ENCODE measurements at places on chromosomes 13 and 19.

DNA sequence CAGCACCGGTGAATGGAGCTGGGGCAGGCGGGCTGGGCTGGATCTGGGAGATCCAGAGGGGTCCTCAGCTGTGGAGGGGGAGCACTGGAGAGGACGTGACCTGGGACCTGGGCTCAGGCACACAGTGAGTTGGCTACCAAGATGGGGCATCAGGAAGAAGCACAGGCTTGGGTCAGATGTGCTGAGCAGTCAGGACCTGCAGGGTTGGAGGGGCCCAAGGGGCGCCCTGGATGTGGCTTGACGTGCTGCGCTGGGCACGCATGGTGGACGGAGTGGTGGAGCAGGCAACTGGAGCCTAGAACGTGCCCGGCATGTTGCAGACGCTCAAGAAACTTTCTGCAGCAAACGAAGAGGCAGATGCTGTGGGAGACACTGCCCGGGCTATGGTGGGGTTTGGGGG, 20.7 kb downstream of the PIP5K1C start:
- peaks cover 5% of the 10 kb centered on the region for H3K27me3 ChIP-seq
- H3K4me3 ChIP-seq, result no peak overlapping the region
- H3K36me3 ChIP-seq, result no peaks in the 10 kb centered on the region
- peak overlapping the region; percentile 55 for H3K27ac ChIP-seq

DNA sequence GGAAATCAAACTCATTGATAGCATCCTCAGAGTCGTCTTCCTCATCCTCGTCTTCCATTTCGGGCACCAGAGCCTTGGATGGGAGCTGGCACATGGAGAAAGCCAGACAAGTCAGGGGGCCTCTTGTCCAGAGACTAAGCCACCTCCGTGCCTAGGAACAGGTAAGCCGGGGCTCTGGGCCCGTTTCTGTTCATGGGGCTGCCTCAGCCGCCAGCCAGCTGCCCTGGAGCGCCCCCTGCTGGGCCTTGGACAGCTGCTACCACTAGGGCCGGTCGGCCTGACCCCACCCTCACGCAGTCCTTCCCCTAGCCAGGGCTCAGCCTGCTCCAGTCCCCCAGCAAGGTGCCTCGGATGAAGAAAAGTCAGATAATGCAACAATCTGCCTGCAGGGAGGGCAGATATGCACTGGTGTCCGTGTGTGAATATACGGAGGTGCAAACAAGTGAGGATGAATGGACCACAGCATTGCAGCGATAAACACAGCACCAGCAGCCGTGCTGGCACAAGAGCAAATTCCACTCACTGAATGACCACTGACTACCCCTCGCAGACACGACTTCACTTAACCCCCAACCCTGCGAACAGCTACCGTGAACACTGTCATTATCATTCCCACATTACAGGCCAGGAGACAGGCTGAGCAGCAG, 11.9 kb upstream of the PRKD2 start:
- peaks cover 9% of the 10 kb centered on the region for H3K4me1 ChIP-seq
- DNase-seq, result peak; percentile 75
- H3K27ac ChIP-seq, result peak overlapping the region; percentile 35
- H3K27me3 ChIP-seq, result peaks cover 9% of the 10 kb centered on the region
- H3K36me3 ChIP-seq, result peaks cover 4% of the 10 kb centered on the region

DNA sequence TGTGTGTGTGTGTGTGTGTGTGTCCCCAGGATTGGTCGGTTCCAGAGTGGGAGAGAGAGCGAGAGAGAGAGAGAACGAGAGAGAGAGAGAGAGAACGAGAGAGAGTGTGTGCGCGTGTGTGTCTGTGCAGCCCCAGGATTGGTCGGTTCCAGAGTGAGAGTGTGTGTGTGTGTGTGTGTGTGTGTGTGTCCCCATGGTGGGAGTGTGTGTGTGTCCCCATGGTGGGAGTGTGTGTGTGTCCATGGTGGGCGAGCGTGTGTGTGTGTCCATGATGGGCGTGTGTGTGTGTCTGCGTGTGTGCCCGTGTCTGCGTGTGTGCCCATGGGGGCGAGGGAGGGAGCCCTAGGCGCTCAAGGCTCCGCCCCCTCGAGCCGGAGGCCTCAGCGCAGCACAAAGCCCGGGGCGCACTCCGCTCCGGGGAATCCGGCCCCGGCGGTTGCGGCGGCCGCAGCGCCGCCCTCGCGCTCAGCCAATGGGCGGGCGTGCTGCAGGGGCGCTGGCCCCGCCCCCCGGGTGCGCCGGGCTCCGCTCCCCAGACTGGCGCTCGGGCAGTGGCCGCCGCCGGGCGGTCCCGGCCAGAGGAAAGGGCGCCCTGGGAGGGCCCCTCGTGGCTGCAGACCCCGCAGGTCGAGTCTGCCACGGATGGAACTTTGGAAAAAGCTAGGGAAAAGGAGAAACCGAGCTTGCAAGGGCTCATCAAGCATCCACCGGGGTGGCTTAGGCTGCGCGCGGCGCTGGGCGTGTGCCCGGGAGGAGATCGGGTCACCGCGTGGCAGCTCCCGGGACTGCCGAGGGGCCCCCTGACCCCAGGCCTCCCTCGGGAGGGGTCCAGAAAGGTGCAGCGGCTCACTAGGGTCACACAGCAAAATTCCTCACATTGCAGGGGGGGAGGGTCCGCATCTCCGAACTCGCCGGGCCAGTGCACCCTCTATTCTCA, 96.2 kb downstream of the INSR start:
- H3K27me3 ChIP-seq, result peaks cover 12% of the 10 kb centered on the region
- no peaks in the 10 kb centered on the region for H3K36me3 ChIP-seq
- H3K27ac ChIP-seq, result peak overlapping the region; percentile 94

GRCh38 chr19:15563325-15563794, 51.7 kb upstream of the CYP4F8 start:
- peaks cover 2% of the 10 kb centered on the region for H3K27me3 ChIP-seq
- no peaks in the 10 kb centered on the region for H3K4me1 ChIP-seq
- H3K27ac ChIP-seq, result no peak overlapping the region
- H3K36me3 ChIP-seq, result no peaks in the 10 kb centered on the region
- H3K4me3 ChIP-seq, result no peak overlapping the region

DNA sequence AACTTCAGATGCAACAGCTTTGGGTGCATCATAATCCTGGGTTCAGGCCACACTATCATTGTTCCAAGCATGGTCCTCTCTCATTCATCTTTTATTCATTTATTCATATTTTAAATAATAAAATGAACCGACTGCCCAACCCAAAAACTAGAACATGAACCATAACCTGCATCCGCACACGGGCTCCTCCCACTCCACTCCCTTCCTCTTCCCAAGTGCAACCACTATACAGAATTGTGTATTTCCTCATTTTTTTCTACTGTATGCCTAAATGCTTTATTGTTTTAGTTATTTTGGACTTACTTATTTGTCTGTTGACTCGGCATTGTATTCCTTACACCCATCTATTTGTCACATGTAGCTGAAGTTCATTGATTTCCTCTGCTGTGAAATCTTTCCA, 30.7 kb upstream of the POMP start:
- no peak for DNase-seq
- H3K27ac ChIP-seq, result no peak overlapping the region
- H3K4me3 ChIP-seq, result no peak overlapping the region
- H3K27me3 ChIP-seq, result peaks cover 8% of the 10 kb centered on the region
- H3K36me3 ChIP-seq, result no peaks in the 10 kb centered on the region

- H3K27me3 ChIP-seq, result peaks cover 13% of the 10 kb centered on the region
- H3K36me3 ChIP-seq, result no peaks in the 10 kb centered on the region
- peaks cover 7% of the 10 kb centered on the region for H3K4me1 ChIP-seq
These were observed 17.7 kb upstream of the SEMA6B start for GRCh38 chr19:4577020-4577782.

DNA sequence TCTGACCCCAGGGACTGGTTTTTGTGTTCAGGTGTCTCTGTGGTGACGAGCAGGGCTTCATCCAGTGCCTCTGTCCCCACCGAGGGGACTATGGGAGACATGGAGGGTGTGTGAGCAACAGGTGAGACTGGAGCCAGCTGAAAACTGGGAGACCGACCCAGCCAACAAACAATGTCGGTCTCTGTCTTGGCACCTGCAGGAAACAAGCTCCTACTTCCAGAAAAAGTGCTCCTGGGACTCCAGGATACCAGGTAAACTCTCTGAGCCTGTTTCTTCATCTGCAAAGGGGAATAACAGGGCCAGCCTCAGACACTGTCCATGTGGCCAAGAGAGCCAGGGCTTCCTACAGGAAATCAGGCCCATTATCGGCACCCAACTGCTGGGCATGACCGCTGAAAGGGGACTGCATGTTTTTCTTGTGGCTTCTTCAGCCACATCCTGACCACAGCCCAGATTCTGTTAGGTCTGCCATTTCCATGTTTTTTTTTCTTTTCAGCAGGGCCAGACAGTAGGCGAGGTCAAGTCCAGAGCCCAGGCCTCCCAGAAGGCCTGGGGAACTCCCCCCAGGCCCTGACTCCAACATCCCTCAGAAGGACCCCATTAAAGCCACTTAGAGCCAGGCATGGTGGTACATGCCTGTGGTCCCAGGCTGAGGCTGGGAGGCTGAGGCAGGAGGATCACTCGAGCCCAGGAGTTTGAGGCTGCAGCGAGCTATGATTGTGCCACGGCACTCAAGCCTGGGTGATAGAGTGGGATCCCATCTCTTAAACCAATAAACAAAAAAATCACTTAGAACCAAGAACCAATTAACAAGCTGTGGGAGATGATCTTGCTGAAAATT, 836 bp upstream of the BST2 start:
- peak; percentile 72 for DNase-seq
- peak overlapping the region; percentile 96 for H3K4me3 ChIP-seq
- H3K4me1 ChIP-seq, result peaks cover 53% of the 10 kb centered on the region
- H3K27me3 ChIP-seq, result peaks cover 4% of the 10 kb centered on the region

- H3K4me3 ChIP-seq, result no peak overlapping the region
- DNase-seq, result no peak
- no peaks in the 10 kb centered on the region for H3K36me3 ChIP-seq
- H3K27me3 ChIP-seq, result peaks cover 6% of the 10 kb centered on the region
- no peaks in the 10 kb centered on the region for H3K4me1 ChIP-seq
- no peak overlapping the region for H3K27ac ChIP-seq
These were observed 12.8 kb downstream of the CHST8 start for GRCh38 chr19:33634361-33635091.

DNA sequence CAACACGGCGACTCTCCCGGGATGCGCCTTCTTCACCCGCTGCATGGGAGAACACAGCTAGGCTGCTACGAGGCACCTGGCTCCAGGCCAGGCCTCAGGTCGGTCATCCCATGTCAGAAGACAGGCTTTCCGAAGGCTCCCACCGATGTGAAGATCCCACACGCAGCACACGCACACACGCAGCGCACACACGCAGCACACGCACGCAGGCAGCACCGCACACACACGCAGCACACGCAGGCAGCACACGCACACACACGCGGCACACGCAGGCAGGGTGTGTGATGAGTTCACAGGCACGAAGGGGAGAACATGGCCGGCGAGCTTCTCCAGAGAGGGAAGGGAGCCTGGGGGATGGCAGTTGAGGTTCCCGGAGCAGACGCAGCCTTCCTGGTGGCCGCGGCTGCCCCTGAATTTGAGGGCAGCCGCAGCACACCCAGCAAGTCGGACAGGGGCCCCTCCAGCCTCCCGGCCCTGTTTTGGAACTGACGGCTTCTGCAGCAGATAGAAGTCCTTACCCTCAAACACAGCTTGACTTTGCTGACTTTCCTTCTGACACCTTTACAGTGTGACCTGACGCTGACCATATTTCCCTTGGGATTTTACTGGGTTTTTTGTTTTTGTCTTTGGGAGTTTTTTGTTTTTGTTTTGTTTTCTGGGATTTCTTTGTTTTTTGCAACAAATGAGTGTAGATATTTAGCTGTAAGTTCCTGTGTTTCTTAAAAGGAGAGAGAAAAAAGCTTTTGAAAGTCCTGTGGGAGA, 55.9 kb downstream of the RASA3 start:
- H3K4me3 ChIP-seq, result peak overlapping the region; percentile 62
- peak overlapping the region; percentile 89 for H3K27ac ChIP-seq
- H3K4me1 ChIP-seq, result peaks cover 87% of the 10 kb centered on the region
- peaks cover 31% of the 10 kb centered on the region for H3K36me3 ChIP-seq
- peaks cover 47% of the 10 kb centered on the region for H3K27me3 ChIP-seq

DNA sequence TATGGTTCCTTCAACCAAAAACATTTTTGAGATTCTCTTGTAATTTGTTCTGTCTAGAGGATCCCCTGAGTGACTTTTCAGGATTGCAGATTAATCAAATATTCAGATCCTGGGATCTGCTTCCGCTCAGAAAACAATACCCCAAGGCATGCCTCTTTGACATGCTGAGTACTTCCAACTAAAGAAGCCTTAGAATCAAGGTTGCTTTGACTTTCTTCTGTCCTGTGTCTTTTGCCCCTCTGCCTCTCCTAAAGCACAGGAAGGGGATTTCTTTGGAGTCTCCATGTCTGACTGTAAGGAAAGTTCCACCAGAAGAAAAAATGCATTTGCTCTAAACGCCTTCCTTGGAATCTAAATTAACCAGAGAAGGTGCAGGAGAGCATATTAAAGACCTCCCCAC, 431.5 kb downstream of the FGF14 start:
- H3K27me3 ChIP-seq, result no peaks in the 10 kb centered on the region
- no peaks in the 10 kb centered on the region for H3K4me1 ChIP-seq
- H3K27ac ChIP-seq, result no peak overlapping the region
- H3K36me3 ChIP-seq, result no peaks in the 10 kb centered on the region
- DNase-seq, result no peak
- no peak overlapping the region for H3K4me3 ChIP-seq

DNA sequence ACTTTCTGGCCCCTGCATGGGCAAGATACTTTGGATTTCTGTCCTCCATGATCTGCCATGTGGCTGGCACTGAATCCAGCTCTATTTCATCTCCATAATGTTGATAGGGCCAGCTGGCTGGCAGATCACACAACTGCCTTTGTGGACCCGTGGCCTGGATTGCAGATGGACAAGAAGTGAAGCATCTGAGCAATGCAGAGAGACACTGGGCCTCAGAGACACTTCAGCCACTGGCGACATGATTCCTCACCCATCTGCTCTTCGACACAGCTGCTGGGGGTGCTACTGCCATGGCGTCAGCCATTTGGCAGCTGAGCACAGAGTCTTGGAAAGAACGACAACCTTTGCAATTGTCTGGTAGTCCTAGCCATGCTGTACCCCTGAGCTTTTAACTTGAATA, 79.5 kb upstream of the MYO16 start:
- no peaks in the 10 kb centered on the region for H3K4me1 ChIP-seq
- peaks cover 4% of the 10 kb centered on the region for H3K36me3 ChIP-seq
- peaks cover 1% of the 10 kb centered on the region for H3K27me3 ChIP-seq
- no peak for DNase-seq
- no peak overlapping the region for H3K27ac ChIP-seq

DNA sequence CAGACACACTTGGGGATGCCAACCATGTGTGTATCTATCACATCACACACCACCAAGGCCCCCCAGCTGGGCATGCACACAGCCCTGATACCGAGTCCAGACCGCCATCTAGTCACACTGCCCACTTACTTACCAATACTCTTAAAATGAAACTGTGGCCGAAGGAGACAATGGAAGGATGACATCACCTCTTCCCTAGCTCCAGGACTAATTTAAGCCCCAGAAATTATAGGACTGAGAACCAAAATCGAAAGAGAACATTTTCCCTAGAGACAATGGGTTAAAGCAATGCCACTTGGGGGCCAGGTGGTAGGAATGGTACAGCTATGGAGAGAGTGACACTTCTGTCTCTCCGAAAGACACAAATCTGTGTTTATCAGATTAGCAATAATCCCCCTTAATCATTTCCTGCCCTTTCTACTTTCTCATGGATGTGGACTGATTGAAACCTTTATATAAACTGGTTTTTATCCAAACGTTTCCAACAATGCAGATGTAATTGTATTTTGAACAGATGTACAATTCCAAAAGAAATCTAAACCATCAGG, 663 bp upstream of the GGACT start:
- H3K4me3 ChIP-seq, result peak overlapping the region; percentile 88
- H3K4me1 ChIP-seq, result peaks cover 26% of the 10 kb centered on the region
- no peak for DNase-seq
- H3K36me3 ChIP-seq, result no peaks in the 10 kb centered on the region
- peak overlapping the region; percentile 87 for H3K27ac ChIP-seq
- peaks cover 2% of the 10 kb centered on the region for H3K27me3 ChIP-seq
